ENCODE measurements at places on chromosomes 1 and 21.

- DNase-seq: no peak
Measured at GRCh38 chr1:41093826-41094225, 72.3 kb upstream of the SLFNL1 start.

GRCh38 chr1:91809317-91809716 is 76.6 kb downstream of the TGFBR3 start:
- no peak for DNase-seq

DNA sequence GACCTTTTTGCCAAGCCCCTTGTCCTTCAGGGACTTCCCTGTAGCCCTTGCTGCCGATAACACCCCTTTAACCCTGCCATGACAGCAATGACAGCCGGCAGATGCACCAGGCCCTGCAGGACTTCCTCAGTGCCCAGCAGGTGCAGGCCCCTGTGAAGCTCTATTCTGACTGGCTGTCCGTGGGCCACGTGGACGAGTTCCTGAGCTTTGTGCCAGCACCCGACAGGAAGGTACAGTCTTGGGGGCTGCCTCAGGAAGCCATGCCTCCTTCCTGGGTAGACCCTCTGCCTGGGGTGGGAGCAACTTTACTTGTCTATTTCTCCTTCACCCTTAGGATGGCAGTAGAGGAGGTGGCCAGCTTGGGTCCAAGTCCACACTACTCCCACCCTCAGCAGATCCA is 16.1 kb upstream of the PADI6 start:
- DNase-seq: no peak

GRCh38 chr21:16372586-16372985 is 642.8 kb downstream of the USP25 start:
- no peak for DNase-seq

GRCh38 chr1:213983493-213984386 is 4.0 kb upstream of the PROX1 start:
- no peak for DNase-seq

GRCh38 chr1:109509176-109510134 is at the start of gene AMIGO1:
TSS of gene AMIGO1 (minus strand) at chr1:109509727. CDS start at chr1:109508912, 815 bp downstream.
- peak; percentile 79 for DNase-seq

DNA sequence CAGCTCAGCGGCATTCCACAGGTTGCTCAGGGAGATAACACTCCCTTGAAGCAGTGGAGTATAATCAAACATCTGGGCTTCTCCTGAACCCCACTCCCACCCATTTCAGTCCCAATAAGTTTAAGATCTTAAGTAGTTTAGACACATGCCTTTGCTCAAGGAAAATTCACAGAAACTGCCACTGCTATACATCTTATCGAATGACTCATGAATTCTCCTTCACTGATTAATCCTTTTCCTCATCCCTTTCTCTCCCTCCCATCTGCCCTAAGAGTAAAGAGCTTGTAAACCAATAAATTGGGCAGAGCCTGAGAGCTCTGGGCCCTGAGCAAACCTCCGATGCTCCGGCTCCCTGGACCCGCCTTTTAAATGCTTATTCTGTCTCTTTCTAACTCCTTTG is 10.2 kb downstream of the VN1R5 start:
- no peak for DNase-seq

DNA sequence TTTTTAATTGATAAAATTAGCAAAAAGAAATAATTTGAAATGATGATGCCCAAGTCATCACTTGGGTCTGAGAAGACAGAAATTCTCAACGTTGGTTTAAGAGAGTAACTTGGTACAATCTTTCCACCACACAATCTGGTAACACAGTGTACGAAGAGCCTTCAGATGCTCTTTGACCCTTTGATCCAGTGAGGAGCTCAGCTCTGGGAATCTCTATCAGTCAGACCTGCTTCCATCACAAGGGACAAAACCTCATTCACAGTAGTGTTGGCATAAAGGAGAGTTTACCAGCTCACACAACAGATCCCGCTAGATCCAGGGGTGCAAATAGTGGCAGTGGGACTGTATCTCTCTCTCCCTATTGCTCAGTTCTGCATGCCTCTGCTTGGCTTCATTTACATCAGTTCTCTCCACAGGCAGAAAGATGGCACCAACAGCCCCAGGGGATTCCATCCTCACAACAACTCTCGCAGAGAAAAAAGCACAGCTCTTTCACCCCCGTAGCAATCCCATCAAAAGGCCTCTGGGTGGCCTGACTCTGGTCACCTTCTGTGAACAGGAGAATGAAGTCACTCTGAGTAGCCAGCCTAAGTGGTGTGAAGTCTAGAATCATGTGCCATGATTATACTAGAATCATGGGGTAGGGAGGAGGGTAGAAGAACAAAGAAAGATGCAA is 119.7 kb downstream of the ZNF281 start:
- no peak for DNase-seq

DNA sequence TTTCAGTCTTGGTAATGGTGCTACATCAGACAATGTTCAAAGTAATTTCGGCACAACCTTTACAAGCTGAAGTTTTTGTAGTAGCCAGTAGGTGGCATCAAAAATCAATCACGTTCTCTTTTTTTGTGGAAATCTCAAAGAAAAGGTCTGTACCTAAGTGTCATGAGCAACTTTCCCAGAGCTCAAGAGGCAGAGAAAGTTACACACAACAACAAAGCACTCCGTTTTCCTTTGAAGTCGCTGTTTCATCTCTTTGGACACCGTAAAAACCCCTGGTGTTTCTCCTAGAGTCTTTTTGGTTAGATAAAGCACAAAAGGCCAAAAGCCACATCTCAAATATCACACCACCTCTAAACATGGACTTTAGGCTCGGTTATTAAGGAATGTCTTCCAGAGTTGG is 131.6 kb downstream of the LHX8 start:
- no peak for DNase-seq

DNA sequence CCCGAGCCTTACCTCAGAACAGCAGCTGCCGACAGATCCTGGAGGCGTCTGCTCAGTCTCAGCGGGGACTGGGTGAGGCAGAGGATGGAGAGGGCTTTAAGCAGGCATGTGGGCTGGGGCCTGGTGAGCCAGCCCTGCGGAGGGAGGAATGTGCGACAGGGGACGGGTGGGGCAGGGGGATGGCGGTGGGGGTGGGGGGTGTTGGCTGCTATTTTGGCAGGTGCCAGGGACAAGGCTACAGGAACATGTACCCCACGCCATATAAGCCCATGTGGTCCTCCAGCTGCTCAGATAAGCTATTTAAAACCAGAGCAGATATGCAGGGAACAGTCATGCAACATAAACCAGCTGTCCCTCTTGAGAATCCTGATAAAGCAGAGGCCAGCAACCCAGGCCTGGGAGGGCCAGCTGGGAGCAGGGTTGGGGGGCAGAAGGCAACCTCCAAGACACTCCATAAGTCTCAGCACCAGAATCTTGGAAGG is at the start of gene TNNT2:
Gene TNNT2, minus strand, starts transcription at position 70 of the 482 bp plus-strand sequence. CDS start 4,426 bp downstream, outside the sequence.
- no peak for DNase-seq

DNA sequence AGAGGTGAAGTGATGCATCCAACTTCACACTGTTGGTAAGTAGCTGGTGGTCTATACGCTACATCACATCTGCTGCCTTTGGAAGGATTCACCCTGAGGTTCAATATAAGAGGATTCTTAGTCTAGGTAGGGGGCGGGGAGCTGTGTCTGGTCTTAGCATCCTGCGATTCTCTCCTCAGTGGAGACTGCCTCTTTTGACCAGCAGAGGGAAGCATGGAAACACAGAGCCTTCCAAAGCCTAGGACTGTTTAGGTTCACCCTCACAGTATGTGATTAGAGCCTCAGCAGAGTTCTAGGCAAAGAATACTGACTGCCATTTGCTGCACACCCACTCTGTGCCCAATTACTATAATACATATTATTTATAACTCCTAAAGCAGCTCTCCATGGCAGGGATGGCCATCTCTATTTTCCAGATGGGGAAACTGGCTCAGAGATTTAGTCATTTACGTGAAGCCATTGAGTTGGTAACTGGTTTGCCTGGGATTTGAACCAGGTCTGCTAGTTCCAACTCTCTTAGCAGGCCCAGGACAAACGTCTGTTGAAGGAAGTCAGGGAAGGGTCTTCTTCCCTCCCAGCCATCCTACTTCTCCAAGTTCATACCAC is 28.9 kb upstream of the EFCAB14 start:
- DNase-seq: no peak

GRCh38 chr21:22191581-22191980 is 1193.4 kb downstream of the NCAM2 start:
- DNase-seq: no peak

DNA sequence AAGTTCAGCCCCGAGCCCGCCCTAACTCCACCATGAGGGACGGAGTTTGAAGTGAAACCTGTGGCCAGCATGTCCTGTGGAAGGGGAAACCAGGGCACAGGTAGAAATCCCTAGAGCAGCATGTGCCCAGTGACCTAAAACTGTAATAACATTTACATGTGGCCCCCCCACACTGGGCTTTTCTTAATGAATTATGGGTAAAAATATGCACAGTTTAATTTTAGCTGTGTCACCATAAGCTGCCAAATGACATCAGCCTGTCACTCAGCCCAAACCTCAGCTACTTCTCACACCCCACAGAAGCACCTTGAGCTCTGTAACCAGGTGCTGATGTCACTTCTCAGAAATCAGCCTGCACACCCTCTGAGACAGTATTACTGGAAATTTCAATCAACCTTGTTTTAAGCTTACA is 50.0 kb upstream of the SLC19A1 start:
- peak; percentile 58 for DNase-seq

- no peak for DNase-seq
Measured at GRCh38 chr1:184037849-184038591, 492 bp upstream of the COLGALT2 start.

DNA sequence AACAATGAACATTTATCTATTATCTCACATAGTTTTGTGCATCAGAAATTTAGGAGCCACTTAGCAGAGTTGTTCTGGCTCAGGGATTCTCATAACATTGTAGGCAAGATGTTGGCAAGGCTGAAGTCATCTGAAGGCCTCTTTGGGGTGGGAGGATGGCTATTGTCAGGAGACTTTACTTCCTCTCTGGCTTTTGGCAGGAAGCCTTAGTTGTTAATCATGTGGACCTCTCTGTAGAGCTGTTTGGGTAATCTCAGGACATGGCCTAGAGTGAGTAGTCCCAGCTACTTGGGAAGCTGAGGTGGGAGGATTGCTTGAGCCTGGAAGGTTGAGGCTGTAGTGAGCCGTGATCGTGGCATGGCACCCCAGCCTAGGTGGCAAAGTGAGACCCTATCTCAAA is 40.2 kb downstream of the RASAL2 start:
- DNase-seq: no peak

GRCh38 chr1:101144671-101145448 is 92.0 kb upstream of the S1PR1 start:
- no peak for DNase-seq

GRCh38 chr1:44249543-44249942 is 36.3 kb downstream of the DMAP1 start:
- DNase-seq: no peak

DNA sequence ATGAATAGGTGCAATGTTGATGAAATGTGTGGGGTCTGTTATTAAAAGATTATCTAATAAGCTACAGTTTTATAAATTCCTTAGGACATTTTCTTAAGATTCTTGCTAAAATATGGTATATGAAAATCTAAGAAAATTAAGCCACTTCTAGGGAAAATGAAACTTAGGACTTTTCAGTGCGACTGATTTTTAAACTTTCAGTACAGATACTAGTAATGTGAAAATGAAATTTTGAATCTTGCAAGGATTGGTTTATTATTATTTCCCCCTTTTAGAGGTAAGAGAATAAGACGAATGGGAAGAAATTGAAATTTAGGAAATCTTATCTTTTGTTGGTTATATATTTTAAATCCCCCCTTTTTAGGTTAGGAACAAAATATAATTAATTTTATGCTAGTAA is 16.4 kb downstream of the CAPZA1 start:
- no peak for DNase-seq

- no peak for DNase-seq
Measured at GRCh38 chr1:7013833-7014639, 228.8 kb downstream of the CAMTA1 start.

- no peak for DNase-seq
Measured at GRCh38 chr1:113617438-113618141, 141.7 kb downstream of the PHTF1 start.

DNA sequence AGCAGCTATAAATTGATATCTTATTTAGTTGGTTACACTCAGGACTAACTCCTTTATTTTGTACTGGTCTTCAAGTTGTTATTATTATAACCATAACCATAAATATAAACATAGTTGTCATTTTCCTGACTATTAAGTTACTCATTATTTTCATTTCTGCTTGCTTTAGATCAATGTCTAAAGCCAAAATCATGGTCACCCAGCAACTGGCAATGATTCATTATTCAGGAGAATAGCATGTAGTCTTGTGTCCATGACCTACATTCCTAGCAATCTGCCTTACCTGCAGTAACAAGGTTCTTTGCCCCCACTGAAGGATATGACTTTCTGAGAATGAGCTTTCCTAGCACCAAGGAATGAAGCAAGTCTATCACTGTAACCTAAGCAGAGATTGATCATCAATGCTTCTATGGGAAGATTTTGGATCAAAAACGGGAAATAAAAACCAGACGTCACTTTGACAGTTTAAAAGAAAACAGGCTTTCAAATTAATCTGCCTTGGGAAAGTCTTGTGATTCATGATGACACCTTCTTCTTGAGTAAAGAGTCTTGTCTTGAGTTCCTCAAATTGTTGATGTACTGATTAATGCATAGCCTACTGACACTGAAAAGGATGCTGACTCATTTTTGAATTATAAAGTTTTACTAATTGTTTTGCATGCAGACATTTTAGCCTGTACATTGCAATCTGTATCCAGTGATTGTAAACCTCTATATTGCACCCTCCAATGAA is 203.3 kb upstream of the IVNS1ABP start:
- DNase-seq: no peak

- no peak for DNase-seq
Measured at GRCh38 chr1:8653878-8654277, 163.6 kb downstream of the RERE start.

GRCh38 chr1:43874716-43875115 is 58.9 kb upstream of the ARTN start:
- no peak for DNase-seq
